ENCODE measurements at places on chromosomes 4 and X. TPM values are rescaled to one million over a fixed set of nuclear protein-coding genes. Genes with fewer than 3 reads are reported as not detected.

The MRFAP1 gene
- 303 TPM for total RNA-seq

The EGF gene
- total RNA-seq: 2.5 TPM

The HMGN5 gene
- 22.5 TPM for total RNA-seq

The PDE5A gene
- total RNA-seq: 26.4 TPM

The CT45A7 gene
- total RNA-seq: not detected

The FRG2 gene
- total RNA-seq: not detected

The CSN1S1 gene
- total RNA-seq: not detected

The MFAP3L gene
- 31.3 TPM for total RNA-seq

The PLP2 gene
- total RNA-seq: 12.9 TPM

The GAGE12J gene
- total RNA-seq: not detected

The FAM9C gene
- 0.07 TPM for total RNA-seq

The CFP gene
- 3.4 TPM for total RNA-seq

DNA sequence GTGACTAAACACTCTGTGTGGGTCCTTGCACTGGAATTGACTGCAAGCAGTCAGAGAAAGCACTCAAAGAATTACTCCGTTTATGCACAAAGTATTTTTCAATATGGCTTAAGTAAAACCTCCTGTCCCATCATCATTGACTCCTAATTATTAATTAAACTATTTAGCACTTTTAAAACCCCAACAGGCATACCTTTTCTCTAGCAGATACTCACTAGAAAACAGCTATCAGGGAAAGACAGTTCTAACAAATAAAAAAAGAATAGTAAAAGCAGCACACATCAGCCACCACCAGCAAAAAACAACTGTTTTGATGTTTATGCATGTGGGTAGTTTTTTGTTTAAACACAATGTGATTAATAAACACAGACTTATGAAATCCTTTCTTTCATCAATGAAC is 66.2 kb upstream of the GYPA start:
- H3K27me3 ChIP-seq: no peaks in the 10 kb centered on the region
- H3K4me3 ChIP-seq: no peak overlapping the region
- no peak overlapping the region for H3K27ac ChIP-seq

GRCh38 chr4:25002681-25003080 is 28.1 kb downstream of the LGI2 start:
- H3K27ac ChIP-seq: no peak overlapping the region
- no peaks in the 10 kb centered on the region for H3K27me3 ChIP-seq
- no peaks in the 10 kb centered on the region for H3K36me3 ChIP-seq
- DNase-seq: no peak
- peaks cover 29% of the 10 kb centered on the region for H3K4me1 ChIP-seq

GRCh38 chr4:187183346-187183745 is 459.7 kb upstream of the FAT1 start:
- H3K4me1 ChIP-seq: peaks cover 26% of the 10 kb centered on the region
- no peak overlapping the region for H3K4me3 ChIP-seq
- H3K27ac ChIP-seq: no peak overlapping the region

GRCh38 chr4:145277011-145277410 is 96.6 kb upstream of the OTUD4 start:
- no peaks in the 10 kb centered on the region for H3K36me3 ChIP-seq
- peaks cover 3% of the 10 kb centered on the region for H3K4me1 ChIP-seq
- no peak overlapping the region for H3K27ac ChIP-seq
- no peak overlapping the region for H3K4me3 ChIP-seq

GRCh38 chrX:11756354-11757318 is 1.4 kb upstream of the MSL3 start:
- no peak overlapping the region for H3K27ac ChIP-seq
- H3K36me3 ChIP-seq: no peaks in the 10 kb centered on the region
- no peak for DNase-seq
- peaks cover 24% of the 10 kb centered on the region for H3K27me3 ChIP-seq

GRCh38 chr4:113502906-113503305 is 258.6 kb downstream of the CAMK2D start:
- H3K4me1 ChIP-seq: 0 out of 2 replicates have a peak, but pooled peaks cover 3% of the 10 kb centered on the region
- H3K36me3 ChIP-seq: no peaks in the 10 kb centered on the region
- no peaks in the 10 kb centered on the region for H3K27me3 ChIP-seq
- no peak for DNase-seq

- no peaks in the 10 kb centered on the region for H3K36me3 ChIP-seq
- no peak overlapping the region for H3K27ac ChIP-seq
- DNase-seq: no peak
- H3K4me1 ChIP-seq: peaks cover 2% of the 10 kb centered on the region
- no peak overlapping the region for H3K4me3 ChIP-seq
Observed at GRCh38 chr4:94598758-94599157, 147.0 kb downstream of the PDLIM5 start.

GRCh38 chr4:168451331-168451730 is 29.0 kb downstream of the DDX60L start:
- no peak overlapping the region for H3K4me3 ChIP-seq
- peaks cover 4% of the 10 kb centered on the region for H3K36me3 ChIP-seq
- DNase-seq: no peak
- no peaks in the 10 kb centered on the region for H3K27me3 ChIP-seq
- peaks cover 14% of the 10 kb centered on the region for H3K4me1 ChIP-seq
- no peak overlapping the region for H3K27ac ChIP-seq

GRCh38 chr4:81737865-81738559 is 266.3 kb upstream of the RASGEF1B start:
- no peaks in the 10 kb centered on the region for H3K36me3 ChIP-seq
- peaks cover 10% of the 10 kb centered on the region for H3K4me1 ChIP-seq
- no peak overlapping the region for H3K27ac ChIP-seq

DNA sequence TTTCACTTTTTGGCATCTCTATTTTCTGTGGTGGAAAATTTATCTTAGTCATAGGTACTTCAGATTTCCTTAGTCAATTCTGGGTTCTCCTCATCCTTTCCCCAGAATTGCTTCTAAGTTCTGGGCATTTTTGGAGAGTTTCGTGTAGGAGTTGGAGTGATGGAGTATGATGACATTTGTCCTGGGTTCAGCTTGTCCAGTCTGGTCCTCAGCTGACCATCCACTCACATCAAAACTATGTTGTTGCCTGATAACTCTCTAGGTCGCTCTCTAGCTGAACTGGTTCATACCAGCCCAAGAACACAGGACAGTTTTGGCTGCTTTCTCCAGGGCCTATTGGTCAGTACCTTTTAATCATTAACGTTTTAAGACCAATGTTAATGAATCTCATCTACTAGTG is 13.2 kb downstream of the PTTG2 start:
- DNase-seq: no peak
- no peak overlapping the region for H3K27ac ChIP-seq
- H3K4me3 ChIP-seq: no peak overlapping the region
- peaks cover 22% of the 10 kb centered on the region for H3K4me1 ChIP-seq

DNA sequence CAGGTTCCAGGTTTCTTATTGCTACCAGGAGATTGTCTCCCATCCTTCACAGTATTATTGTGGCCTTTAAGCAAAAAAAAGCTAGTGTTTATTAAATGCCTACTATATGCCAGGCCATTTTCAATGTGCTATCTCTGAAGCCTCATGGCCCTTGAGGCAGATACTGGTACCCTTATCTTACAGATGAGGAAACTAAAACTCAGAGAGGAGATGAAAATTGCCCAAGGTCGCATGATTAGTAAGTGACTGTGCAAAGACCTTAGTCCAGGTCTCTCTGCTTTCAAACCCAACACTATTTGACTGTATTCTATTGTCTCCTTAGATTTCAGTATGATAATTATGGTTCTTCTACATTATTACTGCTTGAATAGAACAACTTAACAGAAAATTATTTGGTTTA is 717.9 kb upstream of the AMOT start:
- no peak for DNase-seq
- 0 out of 2 replicates have a peak, but pooled peaks cover 7% of the 10 kb centered on the region for H3K4me1 ChIP-seq
- H3K27me3 ChIP-seq: no peaks in the 10 kb centered on the region
- no peaks in the 10 kb centered on the region for H3K36me3 ChIP-seq
- H3K27ac ChIP-seq: no peak overlapping the region

DNA sequence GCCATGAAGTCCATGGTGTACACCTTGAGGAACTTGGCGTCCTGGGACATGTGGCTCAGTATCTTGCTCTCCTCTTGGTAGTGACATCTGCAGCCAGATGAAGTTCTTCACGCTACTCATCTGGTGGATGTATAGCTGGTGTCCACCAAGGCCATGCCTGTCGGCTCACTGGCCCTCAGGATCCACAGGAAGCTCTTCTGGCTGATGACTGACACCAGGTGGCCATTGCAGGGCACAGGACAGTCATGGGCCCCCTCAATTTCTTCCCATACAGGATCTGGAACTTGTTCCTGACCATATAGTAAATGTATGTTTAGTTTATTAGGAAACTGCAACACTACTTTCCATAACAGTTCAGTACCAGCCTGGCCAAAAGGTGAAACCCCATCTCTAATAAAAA is 10.3 kb upstream of the CLCN5 start:
- no peak overlapping the region for H3K27ac ChIP-seq
- H3K27me3 ChIP-seq: no peaks in the 10 kb centered on the region
- H3K4me3 ChIP-seq: no peak overlapping the region
- no peaks in the 10 kb centered on the region for H3K4me1 ChIP-seq

DNA sequence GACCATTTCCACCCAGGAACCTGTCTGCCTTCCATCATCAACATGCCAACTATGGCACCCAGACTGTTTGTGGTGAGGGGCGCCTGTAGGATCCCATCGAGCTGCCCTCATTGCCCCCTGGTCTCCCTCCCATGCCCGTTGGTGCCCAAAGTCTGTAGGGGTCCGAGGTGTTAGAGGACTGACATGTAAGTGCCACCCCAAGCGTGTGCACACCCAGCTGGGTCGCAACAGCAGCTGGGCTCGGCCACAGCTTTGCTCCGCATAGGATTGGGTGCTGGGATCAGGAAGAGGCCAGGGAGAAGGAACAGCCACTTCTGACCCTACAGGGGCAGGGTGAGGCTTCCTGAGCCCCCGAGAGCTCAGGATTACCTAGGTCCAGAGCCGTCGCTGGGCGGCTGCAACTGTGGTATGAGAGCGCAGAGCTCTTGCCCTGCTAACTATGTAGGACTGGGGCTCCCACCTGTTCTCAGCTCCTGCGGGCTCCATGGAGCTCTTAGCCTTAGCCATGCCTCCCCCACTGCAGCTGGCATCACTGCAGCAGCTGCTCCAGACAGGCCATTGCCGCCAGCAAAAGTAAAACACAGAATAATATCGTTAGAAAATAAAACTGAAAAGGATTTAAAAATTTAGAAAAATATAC is 1160.3 kb downstream of the FSTL5 start:
- DNase-seq: no peak
- no peak overlapping the region for H3K4me3 ChIP-seq
- H3K27me3 ChIP-seq: no peaks in the 10 kb centered on the region
- H3K36me3 ChIP-seq: peaks cover 8% of the 10 kb centered on the region

DNA sequence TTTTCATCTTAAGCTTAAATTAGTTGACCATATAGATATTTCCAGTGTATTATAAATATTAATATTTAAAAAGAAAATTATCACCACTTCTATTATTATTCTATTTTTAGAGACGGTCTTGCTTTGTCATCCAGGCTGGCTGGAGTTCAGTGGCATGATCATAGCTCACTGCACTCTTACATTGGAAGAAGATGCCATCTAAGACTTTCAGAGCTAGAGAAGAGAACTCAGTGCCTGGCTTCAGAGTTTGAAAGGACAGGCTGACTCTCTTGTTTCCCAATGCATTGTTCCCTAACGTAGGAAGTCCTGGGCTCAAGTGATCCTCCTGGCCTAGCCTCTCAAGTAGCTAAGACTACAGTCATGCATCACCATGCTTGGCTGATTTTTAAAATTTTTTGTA is 75.9 kb downstream of the FIP1L1 start:
- H3K27me3 ChIP-seq: no peaks in the 10 kb centered on the region
- peaks cover 29% of the 10 kb centered on the region for H3K36me3 ChIP-seq
- no peak overlapping the region for H3K27ac ChIP-seq
- no peak overlapping the region for H3K4me3 ChIP-seq
- no peak for DNase-seq

DNA sequence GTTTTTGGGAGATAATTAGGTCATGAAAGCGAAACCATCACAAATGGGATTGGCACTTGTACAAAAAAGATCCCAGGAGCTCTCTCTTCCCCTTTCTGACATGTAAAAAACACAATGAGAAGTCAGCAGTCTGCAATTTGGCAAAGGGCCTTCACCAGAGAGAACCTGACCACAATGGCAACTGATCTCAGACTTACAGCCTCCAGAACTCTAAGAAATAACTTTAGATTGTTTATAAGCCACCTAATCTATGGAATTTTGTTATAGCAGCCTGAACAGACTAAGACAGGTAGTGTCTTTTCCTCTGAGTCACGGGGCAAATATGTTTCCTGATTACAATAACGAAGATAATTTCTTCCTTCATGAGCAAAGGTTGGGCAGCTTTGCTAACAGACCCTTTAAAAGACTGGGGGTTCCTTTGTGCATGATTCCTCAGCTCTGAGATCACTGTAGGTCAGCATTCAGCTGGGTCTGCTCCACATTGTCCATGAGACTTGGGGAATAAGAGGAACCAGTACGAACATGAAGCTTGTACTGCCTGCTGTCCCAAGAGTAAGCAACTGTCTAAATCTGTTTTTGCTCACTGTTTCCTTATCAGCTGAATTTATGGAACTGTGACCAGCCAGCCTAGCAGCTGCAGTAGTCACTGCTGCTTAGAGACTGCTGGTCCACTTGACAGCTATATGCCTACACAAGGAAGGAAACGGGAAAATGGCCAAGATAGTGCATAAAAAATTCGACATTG is 191.6 kb downstream of the ANAPC10 start:
- DNase-seq: no peak
- H3K4me1 ChIP-seq: no peaks in the 10 kb centered on the region
- no peak overlapping the region for H3K4me3 ChIP-seq
- no peaks in the 10 kb centered on the region for H3K27me3 ChIP-seq
- no peaks in the 10 kb centered on the region for H3K36me3 ChIP-seq
- no peak overlapping the region for H3K27ac ChIP-seq

DNA sequence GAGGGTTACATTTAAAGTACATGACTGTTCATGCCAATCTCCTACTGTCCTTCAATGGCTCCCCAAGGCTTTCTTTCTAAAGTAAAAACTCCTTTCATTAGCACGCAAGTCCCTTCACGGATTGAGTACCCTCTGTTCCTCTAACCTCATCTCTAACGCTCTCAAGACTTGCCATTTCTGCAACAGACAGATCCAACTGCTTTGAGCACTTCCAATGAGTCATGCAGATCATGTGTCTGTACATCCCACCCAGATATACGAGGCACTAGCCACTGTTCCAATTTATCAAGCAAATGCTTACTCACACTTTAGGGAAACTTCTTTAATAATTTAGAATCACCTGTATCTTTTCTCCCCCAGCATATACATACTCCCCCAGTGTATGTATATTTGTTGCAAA is 332.5 kb upstream of the ZFP42 start:
- no peaks in the 10 kb centered on the region for H3K27me3 ChIP-seq
- no peak overlapping the region for H3K27ac ChIP-seq
- peaks cover 9% of the 10 kb centered on the region for H3K36me3 ChIP-seq
- no peak for DNase-seq
- H3K4me1 ChIP-seq: no peaks in the 10 kb centered on the region
- H3K4me3 ChIP-seq: no peak overlapping the region

GRCh38 chrX:100819534-100819836 is 706 bp upstream of the CSTF2 start:
- peaks cover 16% of the 10 kb centered on the region for H3K27me3 ChIP-seq
- DNase-seq: peak; percentile 12
- peaks cover 4% of the 10 kb centered on the region for H3K4me1 ChIP-seq
- peak overlapping the region; percentile 90 for H3K4me3 ChIP-seq
- H3K36me3 ChIP-seq: peaks cover 20% of the 10 kb centered on the region

GRCh38 chr4:36320117-36320896 is 38.9 kb downstream of the DTHD1 start:
- H3K4me3 ChIP-seq: no peak overlapping the region
- H3K36me3 ChIP-seq: no peaks in the 10 kb centered on the region
- H3K27me3 ChIP-seq: no peaks in the 10 kb centered on the region
- H3K27ac ChIP-seq: no peak overlapping the region
- DNase-seq: no peak

- H3K27me3 ChIP-seq: peaks cover 6% of the 10 kb centered on the region
- H3K27ac ChIP-seq: peak overlapping the region; percentile 83
- peaks cover 22% of the 10 kb centered on the region for H3K4me1 ChIP-seq
- H3K4me3 ChIP-seq: no peak overlapping the region
- H3K36me3 ChIP-seq: peaks cover 51% of the 10 kb centered on the region
Observed at GRCh38 chr4:42262701-42263490, 110.4 kb upstream of the BEND4 start.

Measured in WTC11 (cell line).